ENCODE measurements at places on chromosomes 7 and 10.

DNA sequence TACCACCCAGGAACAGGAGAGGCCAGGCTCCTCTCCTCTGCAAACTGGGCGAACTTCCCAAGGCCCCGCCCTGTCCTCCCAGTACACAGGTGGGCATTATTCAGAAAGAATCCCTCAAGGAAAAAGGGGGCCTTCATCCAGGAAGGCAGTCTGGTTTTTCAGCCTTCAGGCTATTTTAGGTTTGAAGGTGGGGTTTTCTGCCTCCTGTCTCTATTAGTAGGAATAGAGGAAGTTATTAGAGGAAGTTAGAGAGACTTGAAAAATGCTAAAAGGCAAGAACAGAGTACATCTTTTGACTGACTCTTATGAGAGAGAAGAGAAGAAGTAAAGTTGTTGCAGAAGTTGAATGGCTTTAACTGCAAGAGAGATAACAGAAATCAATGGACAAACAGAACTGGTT is 250.9 kb upstream of the SORCS1 start:
- DNase-seq: no peak

DNA sequence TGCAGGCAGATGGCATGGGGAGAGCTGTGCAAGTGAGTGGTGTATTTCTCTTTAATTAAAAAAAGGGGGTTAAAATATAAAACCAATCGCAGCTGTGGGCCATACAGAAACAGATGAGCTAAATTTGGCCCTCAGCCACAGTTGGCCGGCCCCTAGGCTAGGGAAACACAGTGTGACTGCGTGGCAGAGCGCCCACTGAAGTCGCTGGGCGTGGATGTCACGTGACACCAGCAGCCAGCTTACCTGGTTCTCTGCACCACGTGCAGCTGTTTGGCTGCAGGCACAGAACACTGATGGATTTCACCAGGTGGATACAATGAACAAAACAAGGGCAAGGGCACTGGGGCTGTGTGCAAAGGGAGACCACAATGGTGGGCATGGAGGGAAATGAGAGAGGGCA is 119.3 kb upstream of the ZNF746 start:
- DNase-seq: no peak

DNA sequence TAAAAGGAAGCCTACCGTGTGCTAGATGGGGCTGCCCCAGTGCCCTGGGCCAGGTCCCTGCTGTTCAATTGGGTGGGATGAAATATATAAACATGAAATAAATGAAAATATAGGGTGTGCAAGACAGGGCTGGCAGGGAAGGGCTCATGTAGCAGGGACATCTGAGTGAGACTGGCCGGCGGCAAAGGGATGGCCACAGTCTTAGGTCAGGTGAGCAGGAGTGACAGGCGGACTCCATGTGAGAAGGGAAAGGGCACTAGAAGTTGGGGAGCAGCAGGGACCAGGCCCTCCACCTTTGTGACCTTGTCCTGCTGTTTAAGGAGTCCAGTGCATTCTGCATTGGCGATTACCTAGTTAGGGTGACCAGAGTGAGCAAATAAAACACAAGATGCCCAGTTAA is 207.6 kb upstream of the ZNF32 start:
- no peak for DNase-seq

- no peak for DNase-seq
Measured at GRCh38 chr7:150877536-150877935, 25.2 kb downstream of the AOC1 start.

DNA sequence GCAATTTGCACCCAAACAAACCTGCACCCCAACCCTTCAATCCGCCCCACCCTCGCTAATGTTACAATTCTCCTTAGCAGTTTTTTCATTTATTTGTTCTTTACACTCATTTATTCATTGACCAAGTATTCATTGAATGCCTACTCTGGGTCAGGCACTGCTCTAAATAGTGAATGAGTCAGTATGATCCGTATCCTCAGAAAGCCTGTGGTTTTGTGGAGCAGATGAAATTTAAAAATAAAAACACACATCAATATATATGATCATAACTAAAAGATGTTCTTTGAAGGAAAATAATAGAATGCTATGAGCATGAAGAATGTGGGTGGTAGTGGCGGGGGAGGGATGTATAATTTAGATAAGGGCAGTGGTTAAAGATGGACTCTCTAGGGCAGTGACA is 13.3 kb downstream of the IFIT5 start:
- no peak for DNase-seq

GRCh38 chr7:70113536-70113935 is 515.3 kb downstream of the AUTS2 start:
- no peak for DNase-seq

GRCh38 chr7:84190016-84190705 is 4.4 kb downstream of the SEMA3A start:
- DNase-seq: no peak

GRCh38 chr7:44348851-44349781 is 23.7 kb upstream of the CAMK2B start:
- DNase-seq: no peak

- DNase-seq: no peak
Measured at GRCh38 chr10:82378146-82378545, 503.2 kb downstream of the NRG3 start.

DNA sequence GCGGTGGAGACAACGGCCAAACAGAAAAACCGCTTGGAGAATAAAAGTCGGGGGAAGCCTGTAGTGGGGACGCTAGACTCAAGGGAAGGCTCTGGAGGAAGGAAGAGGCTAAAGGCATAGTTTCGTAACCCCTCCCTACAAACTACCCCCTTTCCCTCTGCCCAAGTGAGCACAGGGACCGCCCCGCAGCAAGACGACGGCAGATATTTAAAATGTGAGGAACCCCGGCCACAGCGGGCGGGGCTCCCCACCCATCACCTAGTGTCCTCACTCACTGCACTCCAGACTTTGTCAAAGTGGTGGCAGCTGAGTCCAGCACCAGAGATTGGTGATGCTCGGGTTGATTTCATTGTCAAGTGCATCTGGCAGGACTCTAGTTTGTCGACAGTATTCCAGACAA is 69.1 kb downstream of the PRKAG2 start:
- no peak for DNase-seq

- no peak for DNase-seq
Measured at GRCh38 chr10:30751678-30752331, 122.3 kb upstream of the LYZL2 start.

DNA sequence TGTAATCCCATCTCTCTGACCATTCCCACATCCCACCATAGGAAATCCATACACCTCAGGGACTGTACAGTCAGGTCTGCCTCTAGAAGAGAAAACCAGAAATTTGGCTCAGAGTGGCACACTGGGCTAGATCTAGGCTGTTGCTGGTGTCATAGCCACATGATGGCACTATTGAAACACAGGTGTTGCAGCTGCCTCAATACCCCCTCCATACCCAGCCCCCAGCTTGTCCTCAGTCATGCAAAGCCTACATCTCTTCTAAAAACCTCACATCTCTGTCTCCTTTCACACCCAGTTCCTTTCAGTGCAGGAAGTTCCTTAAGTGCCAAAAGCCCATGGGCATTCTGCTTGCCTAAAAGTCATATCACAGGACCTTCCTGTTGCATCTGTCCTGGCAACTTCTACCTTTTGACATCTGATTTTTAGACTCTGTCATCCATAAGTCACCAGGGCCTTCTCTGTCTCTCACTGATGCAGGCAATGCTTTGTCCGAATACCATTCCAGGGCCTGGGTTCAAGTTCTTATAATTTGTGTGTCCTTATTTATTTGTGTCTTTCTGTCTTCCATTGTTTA is 27.0 kb upstream of the HIBADH start:
- no peak for DNase-seq

Measured in GM12864 (cell line).